ENCODE measurements at places on chromosomes 6 and 20. TPM values are rescaled to one million over a fixed set of nuclear protein-coding genes. Genes with fewer than 3 reads are reported as not detected.

GRCh38 chr6:149428606-149429005 is 28.5 kb downstream of the SUMO4 start:
- DNase-seq: no peak

Gene TNF
- polyA plus RNA-seq: 5.5 TPM

GRCh38 chr6:170236131-170236836 is 54.6 kb downstream of the DLL1 start:
- peak; percentile 35 for DNase-seq

Gene RIPPLY2
- not detected for polyA plus RNA-seq

DNA sequence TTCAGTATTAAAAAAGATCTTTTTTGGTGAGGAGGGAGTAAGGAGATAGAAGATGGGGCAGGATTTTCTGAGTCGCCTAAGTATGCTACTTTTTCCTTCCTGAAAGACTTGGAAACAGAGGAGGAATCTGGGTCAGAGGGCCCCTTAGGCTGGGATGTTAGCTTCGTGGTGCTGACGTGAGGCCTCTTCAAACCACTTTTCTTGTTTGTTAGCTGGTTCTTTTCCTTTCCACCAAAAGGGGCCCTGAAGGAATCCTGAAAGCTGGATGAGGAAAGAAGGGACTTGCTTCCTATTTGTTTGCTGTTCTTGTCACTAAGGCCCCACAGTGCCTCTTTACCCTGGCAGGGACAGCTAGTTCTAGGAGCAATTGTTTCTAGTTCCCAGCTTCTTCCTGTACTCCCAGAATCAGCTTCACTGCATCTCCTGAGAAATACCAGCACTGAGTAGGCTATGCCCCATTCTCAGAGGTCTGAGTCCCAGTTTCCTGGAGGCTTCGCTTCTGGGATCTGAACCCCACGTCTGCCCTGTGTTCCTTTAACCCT is 2.2 kb upstream of the IL20RA start:
- no peak for DNase-seq

DNA sequence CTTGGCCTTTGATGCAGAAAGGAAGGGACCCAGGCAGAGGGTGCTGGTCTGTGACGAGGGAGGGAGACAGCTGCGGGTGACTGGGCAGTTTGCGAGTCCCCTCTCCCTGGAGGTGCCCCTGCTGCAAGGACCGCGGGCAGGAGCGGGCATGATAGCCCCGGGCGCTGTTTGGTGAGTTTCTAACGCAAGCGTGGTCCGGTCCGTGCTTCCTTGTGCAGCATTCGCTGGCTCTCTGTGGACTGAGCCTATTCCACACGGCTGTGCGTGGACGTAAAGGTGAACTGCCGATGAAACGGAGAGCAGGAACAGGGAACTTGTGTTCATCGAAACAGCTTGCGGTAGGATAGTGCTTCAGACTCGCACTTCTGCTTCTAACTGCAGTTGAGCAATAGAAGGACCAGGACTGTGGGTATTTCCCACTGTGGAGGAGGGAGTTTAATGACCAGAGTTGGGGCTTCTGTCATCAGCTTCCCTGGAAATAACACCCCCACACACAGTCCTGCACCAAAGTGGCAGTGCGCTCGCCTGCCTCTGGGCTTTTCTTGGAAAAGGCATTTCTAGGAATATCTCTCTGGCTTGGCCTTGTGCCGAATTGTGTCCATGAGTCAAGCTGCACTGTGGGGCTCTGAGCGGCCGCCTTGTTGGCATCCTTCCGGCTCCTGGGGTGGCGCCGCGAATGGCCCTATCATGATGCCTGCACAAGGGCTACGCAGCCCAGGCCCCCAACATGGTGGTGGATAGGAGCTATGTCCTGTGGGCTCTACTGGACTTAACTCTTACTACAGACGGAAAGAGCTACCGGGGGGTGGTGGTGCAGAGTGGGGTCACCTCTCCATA is 48.9 kb downstream of the DUSP22 start:
- DNase-seq: peak; percentile 88

- no peak for DNase-seq
Measured at GRCh38 chr6:83467620-83468036, 36.8 kb upstream of the ME1 start.

GRCh38 chr20:38342216-38342615 is 4.1 kb upstream of the LBP start:
- no peak for DNase-seq

DNA sequence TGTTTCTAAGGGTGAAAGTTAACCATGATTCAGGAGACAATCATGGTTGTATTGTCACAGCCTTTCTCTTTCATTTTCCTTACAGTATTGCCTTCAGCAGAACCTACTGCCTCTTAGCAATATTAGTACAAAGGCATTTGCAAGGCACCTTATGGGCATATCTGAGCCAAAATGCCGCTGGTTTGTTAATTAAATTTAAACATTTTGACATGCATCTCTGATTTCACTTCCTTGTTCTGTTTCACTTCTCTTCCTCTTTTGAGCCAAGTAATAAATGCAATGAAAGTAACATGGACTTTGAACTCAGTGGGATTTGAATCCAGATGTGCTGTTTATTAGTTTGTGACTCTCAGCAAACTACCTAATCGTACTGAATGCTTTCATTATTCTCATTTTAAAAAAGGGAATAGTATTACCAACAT is 467.4 kb upstream of the CITED2 start:
- no peak for DNase-seq

- DNase-seq: no peak
Measured at GRCh38 chr20:19021406-19022117, 190.9 kb upstream of the SLC24A3 start.

Gene EPPIN
- not detected for polyA plus RNA-seq

Gene GTF2H4
- 33.8 TPM for polyA plus RNA-seq

Gene BPIFA1
- not detected for polyA plus RNA-seq

All from spleen (tissue), 13 donors.